ENCODE measurements at places on chromosomes 3 and 15. TPM values are rescaled to one million over a fixed set of nuclear protein-coding genes. Genes with fewer than 3 reads are reported as not detected.

Gene GOLGA8T
- not detected for total RNA-seq

Gene PTH1R
- 3.1 TPM for total RNA-seq

Gene FOXL2NB
- total RNA-seq = 0.17 TPM

GRCh38 chr3:133853925-133854227 lies 41.8 kb downstream of the RAB6B start:
- DNase-seq = no peak

DNA sequence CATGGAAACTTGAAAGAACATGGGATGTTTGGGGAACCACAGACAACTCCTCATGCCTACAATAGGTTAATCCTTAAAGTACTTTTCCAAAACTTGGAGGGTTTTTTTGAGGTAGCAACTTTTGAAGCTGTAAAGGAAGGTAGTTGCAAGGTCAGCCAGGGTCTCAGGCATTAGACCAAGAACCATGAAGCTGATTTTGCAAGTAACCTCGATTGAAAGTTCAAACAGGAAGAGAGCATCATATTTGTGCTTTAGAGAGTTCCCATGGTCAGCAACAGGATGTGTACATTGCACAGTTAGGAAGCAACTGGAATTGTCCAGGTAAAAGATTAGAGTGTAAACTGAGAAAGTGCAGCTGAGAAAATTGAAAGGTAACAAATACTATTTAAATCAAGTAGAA lies 199.8 kb upstream of the NR2F2 start:
- no peak for DNase-seq

- DNase-seq = no peak
Measured at GRCh38 chr15:37133602-37134001, 33.3 kb upstream of the MEIS2 start.

Data from chondrocyte (in vitro differentiated cells).